Stimulated activated CD8-positive, alpha-beta memory T cell treated with anti-CD3 and anti-CD28 coated beads, Interleukin-15, amount 100 ng/mL, for 1 hour (primary cell): ENCODE measurements at places on chromosomes 12 and 14.

- peak; percentile 32 for DNase-seq
These were observed at the start of gene CAPS2 for GRCh38 chr12:75329918-75330826. TSS of gene CAPS2 (minus strand) at chr12:75330324. CDS start at chr12:75326498, 3,826 bp downstream.

- DNase-seq: no peak
These were observed 759 bp upstream of the ACVR1B start for GRCh38 chr12:51950682-51951198.

DNA sequence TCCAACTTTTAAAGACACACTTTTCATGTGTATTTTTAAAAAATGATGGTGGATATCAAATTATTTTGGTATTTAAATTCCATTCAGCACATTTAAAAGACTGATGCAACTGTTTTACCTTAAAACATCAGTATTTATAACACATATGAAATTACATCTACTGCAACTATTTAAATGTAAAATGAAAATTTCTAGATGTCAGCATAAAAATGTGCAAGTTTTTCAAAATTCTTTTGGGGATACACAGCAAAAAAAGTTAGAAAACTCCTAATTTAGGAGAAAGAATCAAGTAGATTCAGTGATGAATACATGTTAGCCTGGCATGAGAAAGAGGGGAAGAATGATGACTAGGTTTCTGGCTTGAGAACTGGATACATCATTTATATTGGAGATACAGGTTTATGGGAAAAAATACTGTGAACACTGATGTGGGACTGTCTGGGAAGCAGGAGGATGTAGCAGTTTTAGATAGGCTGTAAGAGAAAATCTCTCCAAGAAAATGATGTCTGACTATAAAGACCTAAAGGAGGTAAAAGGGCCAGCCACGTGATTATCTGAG, 9.2 kb downstream of the SOS2 start:
- DNase-seq: no peak

- DNase-seq: no peak
These were observed 117.4 kb upstream of the RTL1 start for GRCh38 chr14:101020834-101021370.

GRCh38 chr12:123078120-123078465, 72.8 kb downstream of the PITPNM2 start:
- DNase-seq: no peak

GRCh38 chr12:5328669-5329517, 103.0 kb upstream of the NTF3 start:
- no peak for DNase-seq

DNA sequence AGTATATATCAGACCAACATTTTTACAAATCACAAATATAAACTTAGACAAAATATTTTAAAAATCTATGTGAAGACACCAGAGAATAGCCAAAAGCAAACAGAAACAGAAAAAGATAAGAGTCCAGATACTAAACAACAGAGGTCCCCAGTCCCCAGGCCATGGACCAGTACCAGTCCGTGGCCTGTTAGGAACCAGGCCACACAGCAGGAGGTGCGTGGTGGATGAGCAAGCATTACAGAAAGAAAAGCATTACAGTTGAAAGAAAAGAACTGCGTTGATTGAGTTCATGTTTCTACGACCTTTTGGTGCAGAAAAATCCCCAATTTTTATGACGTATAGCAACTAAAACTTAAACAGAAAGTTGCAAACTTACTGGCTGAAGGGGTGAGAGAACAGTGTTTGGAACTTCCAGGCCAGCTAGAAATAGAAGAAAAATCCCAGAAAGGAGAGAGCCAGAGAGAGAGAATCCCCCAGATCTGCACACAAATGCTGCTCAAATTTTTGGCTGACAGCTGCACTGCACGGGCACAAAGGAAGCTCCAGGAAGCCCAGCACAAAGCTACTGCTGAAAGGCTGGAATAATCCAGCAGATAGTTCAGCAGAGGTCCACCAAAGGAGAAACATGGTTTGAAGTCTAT, 159.6 kb upstream of the C14orf180 start:
- no peak for DNase-seq

GRCh38 chr12:14558473-14558959, 9.2 kb downstream of the PLBD1 start:
- DNase-seq: no peak

GRCh38 chr12:16636435-16637055, 30.6 kb upstream of the LMO3 start:
- DNase-seq: no peak

DNA sequence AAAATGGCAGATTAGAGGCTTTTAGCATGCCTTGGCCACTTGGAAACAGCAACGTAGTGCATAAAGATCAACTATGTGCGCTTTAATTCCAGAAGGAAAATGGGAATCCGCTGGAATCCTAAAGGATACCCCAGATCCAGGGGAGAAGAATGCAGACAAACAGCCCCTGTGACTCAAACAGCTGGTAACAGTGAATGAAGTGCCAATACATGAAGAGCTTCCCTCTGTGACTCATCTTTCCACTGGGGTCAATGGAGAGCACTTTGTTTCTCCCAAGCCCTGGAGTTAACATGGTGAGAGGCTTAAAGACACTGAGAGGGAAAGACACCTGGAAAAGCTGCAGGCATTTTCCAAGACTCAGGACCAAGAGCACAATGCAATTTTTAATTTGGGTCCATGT, 263.1 kb downstream of the CEP128 start:
- DNase-seq: no peak

- no peak for DNase-seq
These were observed 32.7 kb upstream of the SYT10 start for GRCh38 chr12:33472299-33472698.

GRCh38 chr12:92987846-92988621, 58.9 kb upstream of the EEA1 start:
- no peak for DNase-seq

- DNase-seq: no peak
These were observed 126.0 kb upstream of the COCH start for GRCh38 chr14:30748343-30748742.

DNA sequence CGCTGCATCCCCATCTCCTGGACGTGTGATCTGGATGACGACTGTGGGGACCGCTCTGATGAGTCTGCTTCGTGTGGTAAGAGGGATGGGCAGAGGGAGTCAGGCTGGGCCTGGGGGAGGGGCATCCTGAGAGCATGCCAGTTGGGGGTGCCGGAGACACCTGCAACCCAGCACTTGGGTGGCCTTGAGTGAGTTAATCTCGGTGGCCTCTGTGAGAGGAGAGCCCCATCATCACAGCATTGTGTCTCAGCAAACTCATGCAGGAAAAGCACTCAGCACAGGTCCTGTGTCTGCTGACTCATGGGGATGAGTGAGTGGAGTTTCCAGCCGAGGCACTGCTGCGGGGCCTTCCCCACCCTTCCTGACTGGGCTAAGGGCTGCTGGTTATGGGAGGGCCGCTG, 19.6 kb upstream of the LRP1-AS start:
- DNase-seq: no peak

- DNase-seq: no peak
These were observed 457 bp downstream of the SOCS2 start for GRCh38 chr12:93572712-93573551.

- DNase-seq: no peak
These were observed 29.8 kb upstream of the DLGAP5 start for GRCh38 chr14:55221186-55221585.
